ENCODE measurements at places on chromosomes 6 and 20. TPM values are rescaled to one million over a fixed set of nuclear protein-coding genes. Genes with fewer than 3 reads are reported as not detected.

The SOX18 gene
- total RNA-seq = not detected

The PMEPA1 gene
- 0.03 TPM for total RNA-seq

The NEDD9 gene
- 8.2 TPM for total RNA-seq

The ENPP5 gene
- total RNA-seq = 9.1 TPM

The DEFB132 gene
- not detected for total RNA-seq

GRCh38 chr6:2038092-2038491 is 207.3 kb downstream of the GMDS start:
- no peak for DNase-seq

- no peak for DNase-seq
Observed at GRCh38 chr6:15538106-15538505, 124.7 kb downstream of the DTNBP1 start.

DNA sequence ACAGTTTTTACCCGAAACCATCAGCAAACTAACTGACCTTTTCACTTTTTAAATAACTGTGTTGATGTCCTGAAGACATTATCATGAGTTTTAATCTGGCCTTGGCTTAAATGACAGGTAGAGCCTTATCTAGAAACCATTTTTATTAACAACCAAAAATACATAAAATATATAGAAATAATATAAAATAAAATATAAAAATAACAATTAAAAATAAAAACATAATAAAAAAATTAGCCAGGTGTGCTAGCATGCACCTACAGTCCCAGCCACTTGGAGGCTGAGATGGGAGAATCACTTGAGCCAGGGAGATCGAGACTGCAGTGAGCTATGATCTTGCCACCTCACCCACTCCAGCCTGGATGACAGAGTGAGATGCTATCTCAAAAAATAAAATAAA is 21.6 kb downstream of the HMGN3 start:
- no peak for DNase-seq

- no peak for DNase-seq
Observed at GRCh38 chr6:31495580-31495979, 2.4 kb upstream of the MICB start.

DNA sequence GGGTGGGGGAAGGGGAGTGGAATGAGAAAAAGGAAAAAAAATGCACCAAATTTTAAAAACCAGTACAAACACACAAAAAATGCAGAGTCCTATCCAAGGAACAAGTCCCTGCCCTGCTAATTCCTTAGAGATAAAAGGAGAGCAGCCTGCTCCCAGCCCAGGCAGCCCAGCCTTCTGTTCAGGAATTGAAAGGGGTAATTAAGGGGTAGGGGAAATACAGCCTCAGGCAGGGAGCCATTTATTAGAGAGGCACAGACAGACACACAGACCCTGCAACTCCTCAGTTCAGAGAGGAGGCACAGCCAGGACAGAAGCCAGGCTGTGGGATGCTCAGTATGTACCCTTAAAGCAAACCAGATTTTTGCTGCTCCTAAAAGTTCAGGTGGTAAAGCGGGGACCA is 137.2 kb downstream of the EYA2 start:
- DNase-seq = peak; percentile 69

- DNase-seq = no peak
Observed at GRCh38 chr20:15440049-15440820, 1102.8 kb upstream of the FLRT3 start.

All from neural progenitor cell (in vitro differentiated cells).